ENCODE measurements at places on chromosomes 7 and 10.

- H3K27ac ChIP-seq: no peak overlapping the region
- H3K27me3 ChIP-seq: no peaks in the 10 kb centered on the region
- no peaks in the 10 kb centered on the region for H3K4me1 ChIP-seq
- DNase-seq: no peak
- no peaks in the 10 kb centered on the region for H3K36me3 ChIP-seq
- no peak overlapping the region for H3K4me3 ChIP-seq
Measured at GRCh38 chr10:83678850-83679249, 460.5 kb upstream of the GHITM start.

DNA sequence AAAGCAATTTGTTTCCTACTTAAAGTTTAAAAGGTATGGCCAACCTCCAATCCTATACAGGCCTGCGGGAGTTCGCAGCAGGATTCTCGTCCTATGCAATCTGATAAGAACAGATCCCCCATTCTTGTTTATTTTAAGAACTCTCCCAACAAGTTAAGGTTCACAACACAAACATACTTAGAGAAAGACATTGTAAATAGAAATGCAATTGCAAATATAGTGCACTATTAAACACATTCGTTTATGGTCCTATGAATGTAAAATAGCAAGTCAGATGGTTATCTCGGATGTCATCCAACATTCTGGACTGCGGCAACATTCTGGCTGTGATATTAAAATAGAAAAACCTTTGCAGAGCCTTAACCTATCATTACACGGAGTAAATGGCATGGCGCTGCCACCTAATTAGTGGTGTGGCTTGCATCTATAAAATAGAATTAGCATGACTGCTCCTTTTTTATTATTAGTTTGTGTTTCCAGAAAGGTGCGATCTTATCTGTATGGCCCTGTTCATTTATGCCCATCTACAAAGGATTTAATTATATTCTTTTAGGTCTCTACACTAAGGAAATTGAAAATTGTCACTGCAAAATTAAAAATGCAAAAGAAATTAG lies 37.0 kb downstream of the BEND7 start:
- H3K4me3 ChIP-seq: no peak overlapping the region
- H3K27ac ChIP-seq: no peak overlapping the region
- no peak for DNase-seq

GRCh38 chr7:29292886-29293658 lies 98.5 kb downstream of the CHN2 start:
- H3K4me3 ChIP-seq: no peak overlapping the region
- H3K27me3 ChIP-seq: no peaks in the 10 kb centered on the region
- no peak for DNase-seq
- no peaks in the 10 kb centered on the region for H3K4me1 ChIP-seq

DNA sequence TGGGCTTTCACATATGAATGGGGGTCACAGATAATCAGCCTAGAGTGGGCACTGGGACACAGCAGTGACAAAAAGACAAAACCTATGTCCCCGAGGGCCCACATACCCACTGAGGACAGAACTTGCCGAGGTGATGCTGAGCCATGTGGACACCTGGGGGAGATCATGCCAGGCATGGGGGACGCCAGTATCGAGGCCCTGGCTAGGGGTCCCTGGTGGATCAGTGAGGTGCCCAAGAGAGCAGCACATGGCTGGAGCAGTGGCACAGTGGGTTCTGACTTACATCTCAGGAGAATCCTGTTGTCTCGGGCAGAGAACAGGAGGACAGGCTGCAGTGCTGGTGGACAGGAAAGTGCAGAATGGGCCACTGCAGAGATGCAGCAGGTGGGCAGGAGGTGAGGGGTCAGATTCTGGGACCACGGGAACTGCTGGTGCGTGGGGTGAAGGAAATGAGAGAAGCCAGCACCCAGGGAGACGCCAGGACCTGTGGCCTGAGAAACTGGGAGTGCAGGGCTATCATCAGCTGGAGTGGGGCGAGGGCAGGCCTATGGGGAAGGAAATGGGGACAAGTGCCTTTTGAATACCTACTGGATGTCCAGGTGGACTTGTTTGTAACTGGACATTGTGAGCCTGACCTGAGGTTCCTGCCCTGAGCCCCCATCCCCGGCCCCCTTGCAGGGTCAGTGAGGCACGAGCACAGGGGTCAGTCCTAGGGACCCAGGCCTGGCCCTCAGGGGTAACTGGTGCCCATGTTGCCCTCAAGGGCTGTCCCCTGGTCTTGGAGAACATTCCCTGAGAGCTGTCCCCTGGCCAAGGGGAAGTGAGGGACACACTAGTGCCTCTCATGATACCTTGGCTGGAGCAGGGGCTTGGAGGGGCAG lies 91.2 kb upstream of the RET start:
- no peak overlapping the region for H3K4me3 ChIP-seq
- H3K27me3 ChIP-seq: no peaks in the 10 kb centered on the region
- H3K27ac ChIP-seq: no peak overlapping the region
- DNase-seq: no peak
- no peaks in the 10 kb centered on the region for H3K4me1 ChIP-seq

DNA sequence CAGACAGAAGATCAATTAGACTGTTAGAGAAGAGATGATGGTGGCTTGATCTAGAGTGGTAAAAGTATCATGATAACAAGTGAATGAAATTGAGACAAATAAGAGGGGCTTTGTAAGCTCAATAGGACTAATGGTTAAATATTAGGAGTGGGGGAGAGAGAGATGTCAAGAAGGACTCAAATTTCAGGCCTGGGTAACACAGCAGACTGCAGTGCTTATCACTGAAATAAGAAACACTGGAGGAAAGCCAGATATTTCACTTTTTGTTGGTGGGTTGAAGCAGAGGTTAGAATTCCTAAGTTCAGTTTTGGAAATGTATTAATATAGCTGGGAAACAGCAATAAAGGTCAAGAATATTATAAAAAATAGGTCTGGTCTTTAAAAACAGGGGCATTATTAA lies 74.6 kb downstream of the ORC5 start:
- H3K4me1 ChIP-seq: no peaks in the 10 kb centered on the region
- no peak overlapping the region for H3K27ac ChIP-seq
- DNase-seq: no peak

- H3K36me3 ChIP-seq: no peaks in the 10 kb centered on the region
- peaks cover 5% of the 10 kb centered on the region for H3K4me1 ChIP-seq
- DNase-seq: no peak
Measured at GRCh38 chr10:101304316-101304715, 49.6 kb upstream of the BTRC start.

DNA sequence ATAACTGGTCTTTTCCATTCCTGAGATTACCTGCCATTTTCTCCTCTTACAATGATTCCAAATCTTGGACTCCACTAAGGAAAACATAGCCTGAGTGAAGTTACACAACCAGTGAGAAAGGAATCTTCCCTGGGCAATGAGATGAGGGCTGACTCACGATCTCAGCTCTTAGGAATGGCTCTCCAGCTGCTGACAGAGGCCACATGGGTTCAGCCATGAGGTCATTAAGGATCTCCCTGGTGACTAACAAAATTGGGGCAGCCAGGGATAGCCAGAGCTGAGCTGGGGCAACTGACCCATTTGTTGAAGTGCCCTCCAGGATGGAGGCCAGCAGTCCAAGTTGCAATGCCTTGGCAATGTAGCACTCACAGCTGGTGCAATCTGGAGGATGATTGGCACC lies 78.7 kb upstream of the MKLN1 start:
- H3K27me3 ChIP-seq: no peaks in the 10 kb centered on the region
- H3K27ac ChIP-seq: peak overlapping the region; percentile 58
- H3K4me3 ChIP-seq: no peak overlapping the region
- H3K4me1 ChIP-seq: no peaks in the 10 kb centered on the region
- peak; percentile 69 for DNase-seq
- no peaks in the 10 kb centered on the region for H3K36me3 ChIP-seq

- H3K27me3 ChIP-seq: no peaks in the 10 kb centered on the region
- no peak overlapping the region for H3K27ac ChIP-seq
- no peak for DNase-seq
- H3K4me1 ChIP-seq: no peaks in the 10 kb centered on the region
- H3K36me3 ChIP-seq: no peaks in the 10 kb centered on the region
Measured at GRCh38 chr7:7857143-7857583, 111.4 kb upstream of the GLCCI1 start.

DNA sequence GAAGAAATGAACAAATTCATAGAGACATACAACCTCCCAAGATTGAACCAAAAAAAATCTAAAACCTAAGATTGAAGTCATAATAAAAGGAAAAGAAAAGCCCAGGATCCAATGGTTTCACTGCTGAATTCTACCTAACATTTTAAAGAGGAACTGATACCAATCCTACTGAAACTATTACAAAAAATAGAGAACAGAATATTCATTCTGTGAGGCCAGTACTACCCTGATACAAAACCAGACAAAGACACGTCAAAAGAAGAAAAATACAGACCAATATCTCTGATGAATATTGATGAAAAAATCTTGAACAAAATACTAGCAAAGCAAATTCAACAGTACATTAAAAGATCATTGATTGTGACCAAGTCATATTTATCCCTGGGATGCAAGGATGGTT lies 128.5 kb upstream of the STEAP1 start:
- no peaks in the 10 kb centered on the region for H3K27me3 ChIP-seq
- no peak for DNase-seq
- no peaks in the 10 kb centered on the region for H3K36me3 ChIP-seq
- H3K4me1 ChIP-seq: no peaks in the 10 kb centered on the region

- H3K4me1 ChIP-seq: no peaks in the 10 kb centered on the region
- no peaks in the 10 kb centered on the region for H3K27me3 ChIP-seq
- H3K36me3 ChIP-seq: no peaks in the 10 kb centered on the region
- H3K27ac ChIP-seq: no peak overlapping the region
- H3K4me3 ChIP-seq: no peak overlapping the region
Measured at GRCh38 chr10:61841338-61841875, 60.1 kb upstream of the ARID5B start.

DNA sequence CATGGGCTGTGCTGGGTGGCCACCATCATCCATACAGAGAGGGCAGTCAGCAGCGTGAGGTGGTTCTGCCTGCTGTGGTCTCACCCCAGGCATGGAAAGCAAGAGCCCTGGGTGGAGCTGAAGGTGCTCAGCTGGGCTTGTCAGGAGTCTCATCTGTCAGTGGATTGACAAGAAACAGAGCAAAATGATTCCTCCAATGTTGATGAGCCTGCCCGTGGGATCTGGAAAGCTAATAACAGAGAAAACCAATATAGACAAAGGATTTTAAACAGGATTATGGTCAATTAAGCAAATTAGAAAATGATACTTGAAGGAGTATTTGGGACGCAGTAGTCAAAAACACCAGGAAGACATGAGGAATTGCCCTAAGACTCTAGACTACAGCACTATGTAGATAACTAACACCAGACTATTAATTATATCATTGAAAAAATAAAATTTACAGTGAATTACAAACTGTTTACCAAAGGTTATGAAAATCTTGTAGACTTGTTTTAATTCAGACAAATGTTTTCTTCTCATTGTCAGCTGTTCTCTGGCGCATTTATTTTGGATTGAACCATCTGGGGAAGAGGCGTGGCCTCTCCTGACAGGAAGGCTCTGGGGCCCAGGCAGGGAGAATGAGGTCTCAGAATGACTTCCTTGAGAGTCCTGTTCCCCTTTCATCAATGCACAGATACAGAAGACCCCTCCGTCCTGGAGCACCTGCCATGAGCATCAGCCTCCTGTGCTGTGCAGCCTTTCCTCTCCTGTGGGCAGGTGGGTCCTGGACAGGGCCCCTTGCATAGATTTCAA lies 211.2 kb upstream of the PRSS58 start:
- no peak for DNase-seq
- H3K27me3 ChIP-seq: no peaks in the 10 kb centered on the region
- no peak overlapping the region for H3K27ac ChIP-seq
- H3K4me3 ChIP-seq: no peak overlapping the region
- no peaks in the 10 kb centered on the region for H3K4me1 ChIP-seq
- no peaks in the 10 kb centered on the region for H3K36me3 ChIP-seq

DNA sequence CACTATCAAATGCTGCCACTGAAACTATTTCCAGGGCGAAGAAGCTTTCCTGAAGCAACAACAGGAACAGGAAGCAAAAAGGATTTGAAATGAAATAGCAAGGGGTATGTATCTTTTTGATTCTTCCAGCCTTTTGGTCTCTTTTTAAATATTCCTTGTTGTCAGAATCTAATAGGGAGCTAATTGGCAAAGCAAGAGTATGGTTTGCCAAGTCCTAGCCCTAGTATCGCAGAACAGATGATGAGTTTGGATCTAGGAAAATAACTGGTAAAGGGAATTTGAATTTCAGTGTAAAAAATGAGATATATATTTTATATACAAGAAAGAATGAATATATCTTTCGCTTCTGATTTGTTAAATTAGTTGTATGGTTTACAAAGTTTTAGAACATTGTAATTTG lies 252.5 kb downstream of the ANKRD7 start:
- no peaks in the 10 kb centered on the region for H3K27me3 ChIP-seq
- H3K4me3 ChIP-seq: no peak overlapping the region
- no peak overlapping the region for H3K27ac ChIP-seq
- no peak for DNase-seq

DNA sequence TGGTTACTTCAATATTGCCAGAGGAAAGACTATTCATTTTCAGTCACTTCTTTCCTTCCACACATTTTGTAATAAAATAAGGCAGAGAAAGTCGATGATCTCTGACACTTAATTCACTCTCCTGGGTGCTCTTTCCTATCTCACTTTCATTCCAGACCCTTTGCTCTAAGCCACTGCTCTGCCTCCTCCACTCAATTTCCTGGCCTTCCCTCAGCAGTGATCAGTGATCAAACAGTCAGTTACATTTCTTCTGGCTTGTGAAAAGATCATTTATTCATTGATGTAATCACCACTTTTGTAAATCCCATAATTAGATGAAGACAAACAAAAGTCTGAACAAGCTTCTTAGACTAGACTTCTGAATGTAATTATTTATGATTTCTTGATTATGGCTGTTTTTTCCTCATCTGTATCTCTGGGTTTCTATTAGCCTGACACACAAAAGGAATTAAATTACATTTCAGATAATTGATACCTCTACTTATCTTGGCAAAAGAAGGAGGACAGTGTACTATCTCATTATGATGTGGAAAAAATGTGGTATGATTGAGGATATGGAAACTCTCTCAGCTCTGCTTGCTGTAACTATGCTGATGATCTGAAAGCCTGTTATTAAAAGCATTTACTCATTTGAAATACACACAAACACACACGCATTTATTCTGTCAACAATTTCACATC lies 1102.3 kb downstream of the GRM8 start:
- no peaks in the 10 kb centered on the region for H3K27me3 ChIP-seq
- H3K4me3 ChIP-seq: no peak overlapping the region
- H3K27ac ChIP-seq: no peak overlapping the region
- H3K4me1 ChIP-seq: no peaks in the 10 kb centered on the region
- no peak for DNase-seq
- H3K36me3 ChIP-seq: no peaks in the 10 kb centered on the region

- H3K36me3 ChIP-seq: no peaks in the 10 kb centered on the region
- H3K27ac ChIP-seq: peak overlapping the region; percentile 97
- H3K4me1 ChIP-seq: peaks cover 3% of the 10 kb centered on the region
- H3K4me3 ChIP-seq: no peak overlapping the region
Measured at GRCh38 chr7:55965805-55966421, 1.5 kb downstream of the NIPSNAP2 start.

- peak overlapping the region; percentile 98 for H3K27ac ChIP-seq
- H3K4me1 ChIP-seq: no peaks in the 10 kb centered on the region
- DNase-seq: no peak
- no peaks in the 10 kb centered on the region for H3K27me3 ChIP-seq
Measured at GRCh38 chr10:101695404-101695890, 477 bp upstream of the FBXW4 start.

Data from uterus (tissue), 4 donors.